ENCODE measurements at places on chromosomes 7 and 10.

- no peaks in the 10 kb centered on the region for H3K27me3 ChIP-seq
- H3K4me1 ChIP-seq = peaks cover 9% of the 10 kb centered on the region
- no peak overlapping the region for H3K27ac ChIP-seq
- DNase-seq = no peak
These were observed 2.9 kb upstream of the HK1 start for GRCh38 chr10:69275444-69275843.

DNA sequence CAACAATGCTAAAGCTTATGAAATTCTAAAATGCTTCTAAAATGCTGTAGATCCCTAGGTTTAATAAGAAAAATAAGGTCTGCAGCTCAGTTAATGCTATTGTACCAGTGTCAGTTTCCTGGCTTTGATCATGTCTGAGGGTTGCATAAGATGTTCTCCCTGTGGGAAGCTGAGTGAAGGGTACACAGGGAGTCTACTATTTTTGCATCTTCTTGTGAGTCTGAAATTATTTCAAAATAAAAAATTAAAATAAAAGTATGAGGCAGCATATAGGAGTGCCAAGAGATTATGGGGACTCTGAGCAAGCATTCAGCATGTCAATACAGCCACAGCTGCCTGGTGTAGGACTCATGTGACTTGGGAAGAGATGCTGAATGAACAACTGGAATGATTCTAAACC lies 14.7 kb downstream of the CHST15 start:
- H3K36me3 ChIP-seq = no peaks in the 10 kb centered on the region
- H3K4me1 ChIP-seq = no peaks in the 10 kb centered on the region
- DNase-seq = no peak
- H3K27me3 ChIP-seq = no peaks in the 10 kb centered on the region
- H3K27ac ChIP-seq = no peak overlapping the region
- no peak overlapping the region for H3K4me3 ChIP-seq

DNA sequence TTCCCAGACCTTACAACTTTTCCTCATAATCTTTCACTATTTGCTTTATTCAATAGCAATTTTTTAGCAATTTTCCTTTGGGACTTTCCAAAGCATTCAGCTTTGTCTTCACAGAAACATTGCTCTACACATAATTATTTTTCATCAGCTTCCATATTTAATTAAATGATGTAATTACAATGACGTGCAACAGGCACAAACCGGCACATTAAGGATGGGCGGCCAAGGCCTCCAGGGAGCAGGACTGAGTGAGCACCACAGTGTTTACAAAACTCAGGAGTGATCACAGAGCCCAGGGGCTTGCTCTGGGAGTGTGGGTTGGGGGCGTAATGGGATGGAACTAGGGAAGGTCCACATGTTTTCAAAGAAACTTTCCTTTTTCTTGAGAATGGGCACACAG lies 69.8 kb downstream of the MAD1L1 start:
- peak; percentile 53 for DNase-seq
- no peaks in the 10 kb centered on the region for H3K36me3 ChIP-seq
- H3K4me3 ChIP-seq = no peak overlapping the region
- no peaks in the 10 kb centered on the region for H3K27me3 ChIP-seq
- no peak overlapping the region for H3K27ac ChIP-seq

GRCh38 chr7:25255611-25256332 lies 27.5 kb upstream of the NPVF start:
- no peak overlapping the region for H3K27ac ChIP-seq
- no peaks in the 10 kb centered on the region for H3K36me3 ChIP-seq
- H3K4me1 ChIP-seq = peaks cover under 1% of the 10 kb centered on the region

DNA sequence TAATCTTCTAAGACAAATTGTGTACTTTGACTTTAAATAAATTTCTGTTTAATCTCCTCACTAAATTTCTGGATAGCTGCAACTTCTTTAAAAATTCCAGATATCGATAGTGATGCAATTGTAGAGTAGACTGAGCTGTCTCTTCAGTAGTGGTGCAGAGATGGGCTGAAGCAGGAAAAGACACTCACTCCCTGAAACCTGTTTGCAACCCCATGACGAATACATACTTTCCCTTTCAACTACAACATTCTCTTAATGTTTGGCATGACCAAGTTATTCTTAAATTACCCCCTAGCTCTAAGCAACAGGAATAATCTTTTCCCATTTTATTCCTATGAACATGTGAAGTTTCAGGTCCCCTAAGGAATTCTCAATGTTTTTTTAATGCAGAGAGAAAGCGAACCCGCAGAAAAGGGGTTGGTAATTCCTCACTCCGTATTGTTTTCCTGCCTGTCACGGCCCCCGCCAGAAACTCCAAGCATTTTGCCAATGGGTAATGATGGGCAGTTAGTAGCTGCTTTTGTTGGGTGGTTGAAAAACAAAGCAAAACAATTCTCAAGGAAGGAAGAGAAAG lies 1.3 kb downstream of the THSD7A start:
- no peaks in the 10 kb centered on the region for H3K36me3 ChIP-seq
- H3K27me3 ChIP-seq = peaks cover 9% of the 10 kb centered on the region
- H3K27ac ChIP-seq = no peak overlapping the region
- peak overlapping the region; percentile 70 for H3K4me3 ChIP-seq
- H3K4me1 ChIP-seq = peaks cover 8% of the 10 kb centered on the region
- DNase-seq = peak; percentile 19

DNA sequence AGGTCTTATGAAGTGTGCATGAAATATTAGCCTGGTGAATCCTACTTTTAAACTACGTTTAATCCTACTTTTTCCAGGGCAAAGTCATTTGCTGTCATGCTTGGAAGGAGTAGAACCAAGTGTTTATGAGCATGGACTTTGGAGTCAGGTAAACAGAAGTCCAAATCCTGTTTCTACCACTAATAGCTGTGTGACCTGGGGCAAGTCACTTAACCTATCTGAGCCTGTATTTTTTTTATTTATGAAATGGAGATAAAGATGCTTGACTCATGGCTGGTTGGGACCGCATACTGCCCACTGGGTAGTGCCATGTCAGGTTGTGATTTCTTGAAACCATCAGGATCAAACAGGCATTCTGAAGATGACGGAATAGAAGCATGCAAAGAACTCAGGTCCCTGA lies 249.6 kb downstream of the BAMBI start:
- no peak overlapping the region for H3K4me3 ChIP-seq
- H3K27ac ChIP-seq = no peak overlapping the region
- H3K36me3 ChIP-seq = no peaks in the 10 kb centered on the region
- H3K4me1 ChIP-seq = peaks cover 3% of the 10 kb centered on the region
- DNase-seq = no peak

DNA sequence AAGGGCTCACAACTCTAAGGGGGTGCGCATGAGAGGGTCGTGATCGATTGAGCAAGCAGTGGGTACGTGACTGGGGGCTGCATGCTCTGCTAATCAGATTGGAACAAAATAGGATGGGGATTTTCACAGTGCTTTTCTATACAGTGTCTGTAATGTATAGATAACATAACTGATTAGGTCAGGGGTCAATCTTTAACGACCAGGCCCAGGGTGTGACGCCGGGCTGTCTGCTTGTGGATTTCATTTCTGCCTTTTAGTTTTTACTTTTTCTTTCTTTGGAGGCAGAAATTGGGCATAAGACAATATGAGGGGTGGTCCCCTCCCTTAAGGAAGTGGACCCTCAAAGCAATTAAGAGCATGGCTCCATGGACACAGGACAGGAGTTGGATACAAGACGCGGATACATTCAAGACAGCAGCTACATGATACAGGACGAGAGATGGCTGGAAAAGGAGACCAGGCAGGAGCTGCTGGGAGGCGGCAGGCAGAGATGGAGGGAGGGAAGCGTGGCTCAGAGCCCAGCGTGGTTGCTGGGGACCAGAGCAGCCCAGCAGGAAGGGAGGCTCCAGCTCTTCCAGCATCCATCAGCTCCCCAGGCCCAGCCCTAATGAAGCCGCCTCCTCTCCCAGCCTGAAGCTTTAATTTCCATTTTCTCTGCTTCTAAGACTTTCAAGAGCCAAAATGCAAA lies 31.6 kb downstream of the GSDME start:
- H3K4me3 ChIP-seq = no peak overlapping the region
- no peak for DNase-seq
- no peaks in the 10 kb centered on the region for H3K27me3 ChIP-seq
- no peaks in the 10 kb centered on the region for H3K36me3 ChIP-seq

DNA sequence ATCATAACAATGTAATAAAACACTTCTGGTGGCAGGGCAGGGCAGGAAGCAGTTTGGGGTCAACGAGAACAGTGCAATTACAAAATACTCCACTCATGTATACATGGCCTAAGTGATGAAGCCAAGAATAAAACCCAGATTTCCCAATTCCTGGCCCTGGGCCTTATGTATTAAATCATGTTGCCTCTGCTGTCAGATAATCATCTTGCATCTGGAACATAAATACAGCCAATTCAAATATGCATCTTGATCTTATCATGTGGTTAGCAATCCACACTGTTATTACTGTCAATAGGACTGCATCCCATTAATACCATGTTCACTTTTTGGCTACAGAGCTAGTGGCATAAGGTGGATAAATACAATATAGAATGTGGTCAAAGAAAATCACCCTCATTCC lies 186.5 kb upstream of the SLC25A13 start:
- H3K27me3 ChIP-seq = no peaks in the 10 kb centered on the region
- no peaks in the 10 kb centered on the region for H3K36me3 ChIP-seq
- no peak for DNase-seq
- H3K4me3 ChIP-seq = no peak overlapping the region
- no peak overlapping the region for H3K27ac ChIP-seq

GRCh38 chr10:86649471-86650150 lies 4.7 kb upstream of the OPN4 start:
- H3K27ac ChIP-seq = no peak overlapping the region
- no peak overlapping the region for H3K4me3 ChIP-seq
- H3K36me3 ChIP-seq = no peaks in the 10 kb centered on the region
- no peaks in the 10 kb centered on the region for H3K27me3 ChIP-seq

Data from osteoblast (primary cell).